Activated T-helper 17 cell treated with anti-CD3 and anti-CD28 coated beads, Interleukin-2, amount 50 U/mL, for 72 hours (primary cell): ENCODE measurements at places on chromosomes 11 and 22.

DNA sequence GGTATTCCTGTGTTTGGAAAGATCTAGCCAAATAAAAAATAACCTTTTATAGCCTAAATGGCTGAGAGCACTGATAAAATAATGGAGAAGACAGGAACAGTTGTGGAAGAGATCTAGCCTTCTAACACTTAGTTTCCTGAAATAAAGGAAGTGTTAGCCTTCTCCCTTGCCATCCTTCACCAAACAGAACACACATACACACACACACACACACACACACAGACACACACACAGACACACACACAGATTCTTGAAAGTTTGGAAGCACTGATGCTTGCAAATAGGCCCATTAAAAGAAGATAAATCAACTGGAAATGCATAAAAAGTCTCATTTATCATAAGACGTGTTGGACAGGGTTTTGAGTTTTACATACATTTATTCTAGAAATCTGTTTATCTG lies 37.5 kb downstream of the KIRREL3 start:
- no peak for ATAC-seq

DNA sequence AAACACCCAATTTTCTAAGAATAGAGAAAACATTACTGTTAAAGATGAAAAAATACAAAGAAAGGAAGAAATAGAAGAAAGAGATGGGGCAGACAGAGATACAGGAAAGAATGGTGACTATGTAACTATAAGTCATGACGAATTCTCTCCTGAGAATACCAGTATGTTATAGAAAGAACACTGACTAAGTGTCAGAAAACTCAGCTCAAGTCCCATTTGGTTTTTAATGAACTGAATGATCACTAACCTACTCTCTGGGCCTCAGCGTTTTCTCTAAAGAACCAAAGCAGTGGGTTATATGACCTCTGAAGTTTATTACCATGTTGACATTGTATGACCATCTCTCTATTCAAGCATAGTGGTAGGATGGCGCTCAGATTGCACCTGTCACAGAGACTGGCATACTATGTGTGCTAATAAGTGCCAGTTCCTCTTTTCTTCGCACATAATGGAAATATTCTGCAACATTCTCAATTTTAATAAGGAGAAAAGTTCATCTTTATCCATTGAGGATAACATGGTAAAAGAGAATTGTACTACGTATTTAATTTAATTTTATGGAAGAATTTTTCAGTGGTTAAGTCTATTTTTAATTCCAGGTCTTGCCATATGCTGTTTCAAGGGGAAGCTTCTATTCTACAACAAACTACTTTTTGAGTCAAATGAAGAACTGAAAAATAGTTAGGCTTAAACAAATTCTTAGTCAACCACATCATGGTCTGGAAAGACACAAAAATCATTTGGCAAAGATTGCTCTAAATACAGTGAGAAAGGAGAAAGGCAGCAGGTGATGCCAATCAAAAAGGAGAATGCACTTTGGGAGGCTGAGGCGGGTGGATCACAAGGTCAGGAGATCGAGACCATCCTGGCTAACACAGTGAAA lies 25.0 kb upstream of the EED start:
- peak; percentile 59 for ATAC-seq

DNA sequence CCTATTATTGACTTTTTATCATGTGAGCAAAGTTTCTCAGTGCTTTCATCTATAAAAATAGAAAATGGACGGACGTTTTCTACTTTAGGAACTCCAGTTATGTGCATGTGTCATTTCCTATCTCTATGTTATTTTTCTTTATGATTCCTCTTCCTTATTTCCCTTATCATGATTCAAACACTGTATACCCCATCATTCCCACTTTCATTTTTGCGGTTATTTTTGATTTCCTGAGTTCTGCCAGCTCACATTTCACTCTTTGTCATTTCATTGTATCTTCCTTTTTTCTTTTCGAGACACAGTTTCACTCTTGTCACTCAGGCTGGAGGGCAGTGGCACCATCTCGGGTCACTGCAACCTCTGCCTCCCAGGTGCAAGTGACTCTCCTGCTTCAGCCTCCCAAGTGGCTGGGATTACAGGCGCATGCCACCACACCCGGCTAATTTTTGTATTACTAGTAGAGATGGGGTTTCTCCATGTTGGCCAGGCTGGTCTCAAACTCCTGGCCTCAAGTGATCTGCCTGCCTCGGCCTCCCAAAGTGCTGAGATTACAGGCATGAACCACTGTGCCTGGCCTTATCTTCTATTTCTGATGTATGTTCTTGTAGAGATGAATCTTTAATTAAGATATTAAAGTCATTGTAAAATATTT lies 21.5 kb downstream of the C11orf58 start:
- ATAC-seq: peak; percentile 65

- no peak for ATAC-seq
Measured at GRCh38 chr11:2533587-2534133, 88.9 kb downstream of the KCNQ1 start.

- ATAC-seq: no peak
Measured at GRCh38 chr22:39308614-39309363, 10.6 kb downstream of the RPL3 start.

GRCh38 chr11:86775361-86775760 lies 25.0 kb upstream of the PRSS23 start:
- ATAC-seq: no peak

GRCh38 chr22:26669060-26669481 lies 11.7 kb downstream of the MIAT start:
- ATAC-seq: no peak
